ENCODE measurements at places on chromosomes 5 and 9.

DNA sequence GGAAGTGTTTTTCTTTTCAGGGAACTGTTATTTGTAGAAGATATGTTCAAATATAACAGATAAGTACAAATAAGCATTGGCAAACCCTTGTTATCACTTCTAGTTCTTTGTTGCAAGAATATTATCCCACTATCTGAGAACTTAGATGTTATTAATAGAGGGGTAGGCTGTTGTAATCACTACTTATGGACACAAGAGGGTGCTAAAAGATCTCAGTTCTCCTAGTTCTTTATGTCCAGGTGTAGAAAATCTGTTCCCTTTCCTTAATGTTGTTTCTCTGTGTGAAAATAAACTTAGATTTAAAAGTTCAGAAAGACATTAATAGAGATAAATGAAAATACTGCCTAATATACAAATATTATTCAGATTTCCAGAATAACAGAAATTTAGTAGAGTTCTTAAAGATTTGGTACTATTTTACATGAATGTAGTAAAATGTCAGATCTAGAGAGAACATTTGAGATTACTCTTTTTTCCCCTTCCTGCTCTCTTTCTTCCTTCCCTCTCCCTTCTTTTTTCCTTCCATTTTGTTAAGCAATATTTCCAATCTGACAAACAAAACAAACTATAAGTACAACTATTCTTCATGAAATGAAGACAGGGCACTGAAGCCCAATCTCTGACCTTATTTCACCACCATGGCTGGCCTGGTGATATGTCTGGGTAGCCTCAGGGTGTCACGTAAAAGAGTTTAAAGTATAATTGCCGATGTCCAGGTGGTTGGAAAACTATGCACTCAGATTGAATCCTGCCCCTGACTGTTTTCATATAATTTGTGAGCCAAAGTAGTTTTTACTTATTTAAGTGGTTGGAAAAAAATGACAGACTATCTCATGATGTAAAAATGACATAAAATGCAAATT, 43.6 kb upstream of the C5orf46 start:
- no peak for DNase-seq

DNA sequence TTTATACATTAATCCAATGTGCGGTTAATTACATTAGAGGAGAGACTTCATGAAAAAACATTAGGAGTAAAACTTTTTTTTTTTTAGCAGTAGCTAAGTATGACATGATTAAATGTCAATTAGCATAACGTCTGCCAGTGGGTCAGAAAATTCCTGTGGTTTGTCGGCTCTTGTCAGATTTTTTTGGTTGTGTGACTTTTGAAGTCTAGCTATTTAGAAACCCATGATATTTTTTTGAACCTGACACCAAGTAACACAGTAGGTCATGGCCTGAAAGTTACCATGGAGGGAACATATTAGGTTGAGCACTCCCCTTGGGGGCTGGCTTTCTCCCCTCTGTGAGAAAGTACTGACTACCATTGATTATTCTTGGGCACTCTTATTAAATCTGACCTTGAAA, 84.8 kb upstream of the ALDH1A1 start:
- no peak for DNase-seq

GRCh38 chr5:118882666-118883065, 105.7 kb downstream of the DTWD2 start:
- no peak for DNase-seq

- no peak for DNase-seq
Observed at GRCh38 chr9:99590840-99591239, 230.8 kb upstream of the NR4A3 start.

DNA sequence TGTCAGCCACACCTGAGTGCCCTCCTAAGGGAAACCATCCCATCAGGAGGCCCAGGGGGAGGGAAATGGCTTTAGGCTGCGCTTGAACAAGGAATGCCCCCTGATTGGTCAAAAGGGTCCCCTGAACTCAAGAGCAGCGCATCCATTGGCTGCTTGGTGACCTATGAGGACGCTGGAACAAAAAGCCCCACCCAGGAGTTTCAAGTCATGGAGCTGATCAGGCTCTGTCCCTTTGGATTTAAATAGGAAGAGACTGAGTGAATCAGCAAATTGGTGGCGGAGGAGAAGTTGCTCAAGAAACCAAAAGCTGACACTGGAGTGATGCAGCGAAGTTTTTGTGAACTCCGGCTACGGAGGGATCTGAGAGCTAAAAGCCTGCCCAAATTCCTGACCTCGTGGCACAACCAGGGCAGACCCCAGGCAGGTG, 66.7 kb downstream of the SMIM23 start:
- no peak for DNase-seq

- no peak for DNase-seq
Observed at GRCh38 chr9:115111874-115112273, 6.1 kb downstream of the TNC start.

DNA sequence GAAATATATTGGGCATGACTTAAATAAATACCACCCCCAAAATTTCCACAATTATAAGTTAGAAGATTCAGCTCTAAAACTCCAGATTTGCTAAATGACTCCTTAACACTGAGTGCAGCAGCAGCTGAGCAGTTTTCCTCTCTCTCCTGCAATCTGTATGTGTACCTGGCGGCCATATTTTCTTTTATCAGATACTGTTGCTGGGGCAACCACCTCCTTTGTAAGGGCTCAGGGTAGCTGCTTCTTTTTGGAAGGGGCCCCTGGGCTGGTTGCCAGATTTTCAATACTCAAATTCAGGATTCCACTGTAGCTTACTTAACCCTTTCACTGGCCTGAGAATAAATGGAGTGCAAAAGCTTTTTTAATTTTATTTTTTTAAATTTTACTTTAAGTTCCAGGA, 197.0 kb downstream of the TAF11L14 start:
- DNase-seq: no peak

- DNase-seq: no peak
Observed at GRCh38 chr5:108727236-108727650, 20.5 kb upstream of the FER start.

DNA sequence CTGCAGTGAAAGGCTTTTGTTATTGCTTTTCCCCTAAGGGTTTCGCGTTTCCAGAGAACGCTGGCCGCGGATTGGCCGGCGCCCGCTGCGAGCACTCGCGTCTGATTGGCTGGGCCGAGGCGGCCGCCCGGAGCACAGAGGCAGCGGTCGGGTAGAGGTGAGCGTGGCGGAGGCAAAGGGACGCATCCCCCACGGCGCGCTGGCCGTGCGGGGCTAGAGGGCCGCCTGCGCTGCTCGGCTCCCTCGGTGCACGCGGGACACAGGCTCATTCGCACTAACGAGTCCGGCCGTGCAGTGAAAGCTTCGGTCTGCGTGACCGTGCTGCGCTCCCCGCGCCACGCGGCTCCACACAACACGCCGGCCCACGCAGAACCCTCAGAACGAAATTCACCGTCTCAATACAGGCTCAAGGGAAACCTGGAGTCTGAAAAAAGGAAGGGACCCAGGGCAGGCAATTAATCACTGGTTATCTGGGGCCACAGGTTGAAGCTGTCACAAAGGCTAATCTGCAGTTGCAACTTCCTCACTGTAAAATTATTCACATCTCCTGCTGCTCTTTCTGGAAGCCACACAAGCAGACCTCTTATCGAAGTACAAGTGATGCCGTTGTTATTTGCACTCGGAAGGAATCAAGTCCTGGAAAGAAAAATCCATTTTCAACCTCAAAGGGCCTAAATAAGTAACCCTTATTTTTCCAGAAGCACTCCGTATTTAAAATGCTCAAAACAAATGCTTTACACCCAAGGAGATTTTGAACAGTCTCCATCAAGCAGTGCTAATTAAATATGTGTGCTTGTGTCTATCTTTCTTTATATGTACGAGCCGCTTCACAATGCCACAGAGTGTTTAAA, 94.6 kb downstream of the ZNF608 start:
- peak; percentile 74 for DNase-seq

GRCh38 chr5:64599226-64599625, 91.1 kb upstream of the SHISAL2B start:
- no peak for DNase-seq

DNA sequence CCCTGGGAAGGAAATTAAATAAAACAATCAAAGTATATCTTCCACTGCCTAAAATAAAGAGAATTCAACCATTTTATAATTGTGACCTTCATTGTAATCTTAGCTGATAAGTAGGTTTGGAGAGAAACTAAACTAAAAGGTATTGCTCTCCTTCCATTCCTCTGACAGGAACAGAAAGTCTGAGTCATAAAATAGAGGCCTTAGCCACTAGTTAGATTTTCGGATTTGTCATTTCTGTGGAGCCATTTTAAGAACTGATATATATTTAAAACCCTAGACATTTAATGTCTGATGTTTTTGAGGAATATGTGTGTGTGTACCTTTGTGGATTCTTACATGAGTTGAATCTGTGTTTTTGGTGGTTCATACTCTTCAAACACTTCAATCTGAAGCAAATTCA, 11.8 kb upstream of the TMC1 start:
- no peak for DNase-seq

DNA sequence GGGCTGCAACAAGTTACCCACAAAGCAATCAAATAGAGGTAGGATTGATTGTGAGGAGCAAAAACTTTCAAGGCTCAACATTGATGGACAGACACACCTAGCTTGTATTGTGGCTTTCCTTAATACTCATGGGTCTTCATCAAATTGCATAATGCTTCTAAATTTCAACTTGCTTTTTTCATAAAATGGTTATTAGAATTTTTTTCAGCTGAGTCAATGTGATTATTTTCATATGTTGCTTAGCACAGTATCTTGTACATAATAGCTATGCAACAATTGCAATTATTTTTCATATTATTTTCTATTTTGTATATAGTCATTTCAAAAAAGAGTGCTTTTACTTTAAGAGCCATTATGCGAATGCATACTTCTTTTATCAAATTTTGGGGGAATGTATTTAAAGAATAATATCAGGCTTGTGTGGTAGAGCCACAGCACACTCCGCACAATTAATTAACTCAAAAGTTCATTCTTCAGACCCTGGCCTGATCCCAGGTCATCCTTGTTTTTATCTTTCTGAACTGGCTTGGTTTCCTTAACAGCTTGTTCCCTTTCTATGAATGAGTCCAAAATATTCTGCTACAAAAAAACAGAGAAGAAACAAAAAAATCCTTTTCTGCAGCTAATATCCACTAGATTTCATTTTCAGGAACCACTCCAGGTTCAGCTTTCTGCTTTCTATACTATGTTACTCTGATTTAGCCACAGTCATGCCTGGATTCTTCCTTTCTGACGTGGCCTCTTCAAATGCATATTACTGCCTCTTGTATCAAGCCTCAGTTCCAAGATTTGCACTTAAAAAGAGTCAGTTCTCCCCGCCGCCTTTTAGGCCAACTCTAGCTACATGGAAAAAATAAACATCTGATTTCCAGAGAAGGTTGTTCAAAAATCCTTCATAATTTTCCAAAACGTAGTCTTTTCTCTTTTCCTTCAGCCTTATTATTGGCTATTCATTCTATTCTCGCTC, 45.3 kb upstream of the CDH9 start:
- DNase-seq: no peak

GRCh38 chr5:131521252-131521651, 113.8 kb downstream of the RAPGEF6 start:
- no peak for DNase-seq

- DNase-seq: peak; percentile 55
Observed at GRCh38 chr5:83721953-83722901, 1.6 kb upstream of the HAPLN1 start.

GRCh38 chr9:115229496-115229895, 111.5 kb upstream of the TNC start:
- no peak for DNase-seq

GRCh38 chr9:134536101-134536900, 105.3 kb upstream of the COL5A1 start:
- no peak for DNase-seq

GRCh38 chr9:16816011-16816410, 54.5 kb downstream of the BNC2 start:
- DNase-seq: no peak

DNA sequence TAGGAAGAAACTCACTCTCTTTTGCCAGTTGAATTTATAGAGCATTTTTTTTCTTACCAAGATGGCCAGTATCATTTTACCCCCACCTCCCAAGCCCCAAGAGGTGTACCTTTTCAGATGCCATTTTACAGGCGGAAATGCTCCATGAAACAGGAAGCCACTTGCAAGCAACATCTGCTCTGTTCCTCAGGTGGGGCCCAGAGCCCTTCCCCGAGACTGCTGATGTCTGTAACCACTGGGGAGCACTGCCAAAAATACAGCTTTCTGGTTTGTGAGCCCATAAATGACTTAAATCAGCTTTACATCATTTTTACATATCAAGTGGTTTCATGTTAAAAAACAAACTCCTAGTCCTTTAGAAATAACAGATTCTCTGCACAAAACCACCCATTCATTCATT, 42.9 kb upstream of the GARNL3 start:
- DNase-seq: no peak

DNA sequence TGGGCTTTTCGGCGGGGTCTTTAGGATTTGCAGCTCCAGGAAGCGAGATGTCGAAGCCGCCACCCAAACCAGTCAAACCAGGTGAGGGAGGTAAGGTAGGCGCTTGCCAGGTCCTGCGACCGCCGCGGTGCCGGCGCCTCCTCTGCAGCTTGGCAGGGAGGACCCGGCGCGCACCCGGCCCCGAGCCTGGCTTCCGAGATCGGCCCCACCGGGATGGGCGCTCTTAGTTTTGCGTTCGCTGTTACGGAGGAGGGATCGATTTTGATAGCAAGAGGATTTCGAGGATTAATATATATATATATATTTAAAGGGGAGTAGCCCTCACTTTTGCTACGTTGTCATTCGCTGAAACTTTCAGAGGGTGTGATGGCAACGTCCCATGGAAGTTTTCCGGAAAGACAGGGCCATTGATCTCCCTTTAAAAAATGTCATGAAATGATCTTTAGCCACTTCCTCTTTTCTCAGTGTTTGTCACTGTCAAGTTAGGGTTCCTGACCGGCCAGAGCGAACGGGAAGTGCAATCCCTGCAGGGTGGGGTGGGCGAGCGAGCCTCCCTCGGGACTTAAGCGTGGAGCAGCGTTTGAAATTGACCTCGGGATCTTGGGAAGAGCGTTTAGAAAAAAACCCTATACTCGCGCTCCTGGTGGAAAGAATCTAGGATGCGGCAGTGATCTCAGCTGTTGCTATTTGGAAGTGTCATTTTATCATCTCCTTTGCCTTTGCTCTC, 495 bp downstream of the OSTF1 start:
- DNase-seq: peak; percentile 45

DNA sequence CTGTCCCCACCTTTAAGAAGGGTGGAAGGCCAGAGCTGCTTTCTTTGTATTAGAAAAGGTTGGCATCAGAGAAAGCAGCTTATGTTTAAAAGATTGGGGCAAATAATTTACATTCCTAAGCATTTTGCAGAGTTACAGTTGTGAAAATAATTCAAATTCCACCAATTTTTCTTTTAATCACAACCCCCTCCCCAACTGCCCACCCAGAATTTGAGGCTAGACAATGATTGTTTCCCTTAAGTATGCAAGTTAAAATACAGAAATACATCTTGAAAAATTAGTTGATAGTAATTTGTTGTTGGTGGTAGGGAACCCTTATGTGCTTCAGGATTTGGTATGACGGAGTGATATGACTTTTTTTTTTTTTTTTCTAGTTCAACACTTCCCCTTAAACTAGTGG, 133.0 kb downstream of the ZSWIM6 start:
- no peak for DNase-seq

GRCh38 chr5:153970496-153970895, 68.2 kb downstream of the FAM114A2 start:
- no peak for DNase-seq
